ENCODE measurements at places on chromosomes 5 and 9.

DNA sequence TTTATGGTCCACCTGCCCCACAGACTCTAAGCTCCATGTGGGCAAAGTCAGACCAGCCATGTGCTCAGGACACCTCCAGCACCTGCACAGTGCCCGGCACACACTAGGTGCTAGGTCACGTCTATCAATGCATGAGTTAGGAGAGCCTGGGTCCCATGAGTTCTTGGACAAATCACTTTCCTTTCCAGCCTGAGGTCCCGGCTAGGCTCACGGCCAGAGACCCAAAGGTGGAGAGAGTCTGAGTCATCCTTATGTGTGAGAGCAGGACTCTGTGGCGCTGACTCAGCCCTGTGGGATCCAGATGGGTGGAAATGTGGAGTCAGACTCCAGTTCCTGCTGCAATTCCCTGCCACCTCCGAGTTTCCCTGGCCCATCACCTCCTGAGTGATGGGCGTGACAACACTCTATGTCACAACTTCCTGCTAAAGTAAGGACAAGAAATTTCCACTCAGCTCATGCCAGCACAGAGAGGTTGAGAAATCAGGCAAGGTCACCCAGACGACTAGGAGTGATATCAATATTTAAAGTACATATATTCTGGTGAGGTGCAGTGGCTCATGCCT, 2.5 kb upstream of the ST6GALNAC4 start:
- no peak for DNase-seq

DNA sequence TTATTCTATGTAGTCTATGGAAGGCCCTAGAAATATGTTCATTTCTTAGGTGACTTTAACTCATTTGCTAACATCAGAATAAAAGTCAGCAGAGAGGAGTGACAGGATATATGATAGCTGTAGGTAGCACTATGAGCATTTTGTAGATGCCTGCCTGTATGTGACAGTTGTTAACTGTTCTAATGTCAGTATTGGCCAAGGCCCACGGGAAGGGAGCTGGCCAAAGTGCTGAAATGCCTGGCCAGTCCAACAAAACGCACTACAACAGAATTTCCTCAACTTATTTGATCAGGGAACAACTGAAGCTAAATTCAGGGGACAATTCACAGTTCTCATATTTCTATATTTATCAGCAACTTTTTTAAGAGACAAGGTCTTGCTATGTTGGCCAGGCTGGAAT, 20.8 kb downstream of the SV2C start:
- DNase-seq, result peak; percentile 17

GRCh38 chr9:23962101-23962500, 136.1 kb upstream of the ELAVL2 start:
- DNase-seq, result no peak

DNA sequence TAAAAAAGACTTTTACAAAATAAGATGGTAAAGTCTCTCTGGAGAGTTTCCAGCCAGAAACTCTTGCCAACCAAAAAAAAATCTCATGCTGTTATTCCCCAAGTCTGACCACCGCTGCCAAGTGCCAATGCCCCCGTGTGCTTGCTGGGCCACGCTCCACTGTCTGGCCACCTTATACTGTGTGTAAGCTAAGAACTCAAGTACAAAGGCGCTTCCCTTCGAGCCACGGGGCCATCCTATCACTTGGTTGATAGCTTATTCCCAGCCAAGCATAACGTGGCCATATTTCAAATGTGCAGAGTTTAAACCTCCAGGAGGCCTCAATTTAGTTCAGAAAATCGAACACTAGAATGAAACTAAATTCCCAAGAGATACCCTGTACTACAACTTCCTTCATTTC, 36.0 kb downstream of the ROR2 start:
- no peak for DNase-seq

DNA sequence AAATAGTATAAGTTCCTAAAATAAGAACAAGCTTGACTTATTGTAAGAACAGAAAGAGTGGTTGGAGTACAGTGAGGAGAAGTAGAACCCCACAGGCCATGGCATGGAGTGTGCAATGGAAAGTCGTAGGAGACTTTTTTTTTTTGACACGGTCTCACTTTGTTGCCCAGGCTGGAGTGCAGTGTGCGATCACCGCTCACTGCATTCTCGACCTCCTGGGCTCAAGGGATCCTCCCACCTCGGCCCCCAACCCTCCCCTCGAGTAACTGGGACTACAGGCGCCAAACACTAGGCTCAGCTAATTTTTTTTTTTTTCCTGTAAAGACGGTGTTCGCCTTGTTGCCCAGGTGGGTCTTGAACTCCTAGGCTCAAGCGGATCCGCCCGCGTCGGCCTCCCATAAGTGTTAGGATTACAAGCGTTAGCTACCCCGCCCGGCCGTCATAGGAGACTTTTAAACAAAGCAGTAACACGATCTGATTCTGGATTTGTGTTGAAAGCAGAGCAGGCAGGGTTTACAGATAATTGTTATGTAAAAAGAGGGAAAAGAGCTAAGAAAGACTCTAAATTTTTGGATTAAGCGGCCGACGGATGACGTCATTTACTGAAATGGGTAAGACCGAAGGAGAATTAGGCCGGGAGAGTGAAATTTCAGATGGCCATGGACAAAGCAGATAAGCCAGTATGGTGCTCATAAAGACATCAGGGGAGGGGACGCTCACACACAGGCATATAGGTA, 752 bp downstream of the TSTD2 start:
- no peak for DNase-seq

GRCh38 chr5:175573493-175574269, 84.2 kb upstream of the HRH2 start:
- no peak for DNase-seq

- DNase-seq, result no peak
These were observed 96.5 kb upstream of the ADRA1B start for GRCh38 chr5:159819591-159820411.

DNA sequence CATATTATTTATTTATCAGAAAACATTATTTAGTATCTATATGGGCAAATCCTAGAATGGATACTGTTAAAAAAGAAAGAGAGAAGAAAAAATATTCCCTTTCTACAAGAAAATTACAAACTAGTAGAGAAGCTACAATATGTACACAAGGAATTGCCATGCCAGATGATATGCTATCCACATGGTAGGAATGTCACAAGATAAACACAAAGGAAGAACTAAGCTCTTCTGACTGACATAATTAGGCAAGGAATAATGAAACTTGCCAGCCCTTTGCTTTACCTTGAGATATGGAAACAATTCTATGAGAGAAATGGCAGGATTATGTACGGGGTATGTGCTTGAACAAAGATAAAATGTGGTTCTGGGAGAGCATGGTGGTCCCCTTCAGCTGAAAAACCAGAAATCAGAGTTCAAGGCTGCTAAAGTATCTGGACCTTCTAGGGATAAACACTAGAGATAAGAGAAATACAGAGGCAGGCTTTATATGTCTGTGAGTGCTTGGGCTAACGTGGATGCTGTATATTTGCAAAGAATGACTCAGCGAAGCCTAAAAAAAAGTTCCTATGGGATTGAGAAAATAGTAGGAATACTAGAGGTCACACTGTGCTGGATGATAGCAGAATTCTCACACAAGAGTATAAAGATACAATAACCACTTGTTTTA, 451.6 kb downstream of the TLE1 start:
- DNase-seq, result no peak

DNA sequence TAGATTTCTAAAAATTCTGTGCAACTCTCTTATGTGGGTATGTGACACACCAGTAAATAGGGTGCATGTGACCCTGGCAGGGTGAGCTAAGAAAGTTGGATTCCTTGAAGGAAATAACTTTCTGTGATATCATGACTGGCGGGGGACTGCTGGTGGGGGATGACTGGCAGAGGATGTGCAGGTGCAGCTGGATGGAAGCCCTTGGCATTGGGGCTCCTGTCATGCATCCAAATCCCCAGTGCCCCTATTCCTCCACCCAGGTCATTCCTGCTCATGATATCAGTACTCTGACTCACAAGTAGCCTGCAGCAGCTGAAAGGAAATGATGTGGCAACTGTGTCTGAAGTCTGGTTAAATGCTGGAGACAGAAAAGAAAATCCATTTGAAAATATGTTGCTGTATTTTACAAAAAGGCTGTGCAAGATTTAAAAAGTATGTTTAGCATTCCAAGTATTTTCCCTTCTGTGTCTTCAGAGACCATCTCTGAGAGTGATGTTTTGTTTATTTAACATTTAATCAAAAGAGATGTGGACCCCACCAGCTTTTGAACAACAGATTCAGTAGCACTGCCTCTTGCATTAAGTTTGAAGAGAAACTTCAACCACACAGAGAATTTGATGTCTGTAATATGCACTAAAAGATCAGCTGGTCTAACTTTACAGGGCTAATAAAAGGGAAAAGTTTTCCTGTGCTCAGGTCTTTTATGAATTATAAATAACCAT, 17.9 kb upstream of the ZSWIM6 start:
- DNase-seq, result no peak

- DNase-seq, result no peak
These were observed 16.6 kb downstream of the MAP1B start for GRCh38 chr5:72123764-72124376.

GRCh38 chr5:100690036-100690560, 154.9 kb downstream of the FAM174A start:
- no peak for DNase-seq

- DNase-seq, result no peak
These were observed 473 bp upstream of the GABRA1 start for GRCh38 chr5:161847447-161847846.

- no peak for DNase-seq
These were observed 11.6 kb upstream of the CEL start for GRCh38 chr9:133050142-133050541.

DNA sequence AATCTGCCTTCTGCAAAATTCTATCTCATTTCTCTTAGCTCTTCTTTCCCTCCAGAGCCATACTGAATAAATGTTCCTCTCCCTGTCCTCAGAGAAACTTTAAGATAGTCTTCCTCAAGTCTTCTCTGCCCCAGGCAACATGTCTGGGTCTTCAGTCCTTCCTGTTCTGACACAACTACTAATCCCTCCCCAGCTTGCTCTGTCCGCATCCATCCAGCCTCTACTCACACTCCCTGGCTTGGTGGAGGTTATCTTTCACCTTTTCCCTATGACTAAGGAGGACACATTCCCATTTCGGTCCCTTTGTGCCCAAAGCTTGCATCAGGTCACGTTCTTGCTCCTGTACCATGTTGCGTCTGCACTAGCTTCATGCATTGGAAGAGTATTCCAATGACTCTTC, 143.3 kb downstream of the TTLL11 start:
- no peak for DNase-seq

DNA sequence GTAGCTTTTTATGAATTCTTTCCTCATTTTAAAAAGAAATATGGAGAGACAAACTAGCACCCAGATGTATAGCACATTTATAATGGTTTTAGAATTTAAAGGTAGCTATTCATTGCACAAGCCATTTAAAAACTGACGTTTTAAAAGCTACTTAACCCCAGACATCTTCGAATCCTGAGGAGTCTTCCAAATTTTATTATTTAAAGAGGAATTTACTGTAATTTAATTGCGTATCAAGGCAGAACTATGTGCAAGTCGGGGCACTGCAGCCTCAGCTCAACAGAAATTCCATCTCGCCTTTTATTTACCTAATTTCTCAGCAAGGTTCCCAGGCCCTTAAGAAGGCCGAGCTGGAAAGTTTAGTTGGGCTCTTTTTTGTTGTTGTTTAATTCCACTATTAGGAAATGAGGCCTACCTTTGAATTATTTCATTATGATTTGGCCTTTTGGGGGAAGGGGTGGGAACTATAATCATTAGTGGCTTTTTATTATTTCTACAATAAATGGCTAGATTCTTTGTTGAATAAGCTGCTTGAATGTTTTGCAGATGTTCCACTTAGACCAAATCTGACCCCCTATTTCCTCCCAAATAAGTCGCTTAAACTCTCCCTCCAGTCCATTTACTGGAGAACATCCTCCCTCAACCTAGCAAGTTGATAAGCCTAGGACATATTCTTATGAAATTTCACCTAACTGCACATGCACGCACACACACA, 20.2 kb downstream of the NR2F1 start:
- DNase-seq, result no peak

DNA sequence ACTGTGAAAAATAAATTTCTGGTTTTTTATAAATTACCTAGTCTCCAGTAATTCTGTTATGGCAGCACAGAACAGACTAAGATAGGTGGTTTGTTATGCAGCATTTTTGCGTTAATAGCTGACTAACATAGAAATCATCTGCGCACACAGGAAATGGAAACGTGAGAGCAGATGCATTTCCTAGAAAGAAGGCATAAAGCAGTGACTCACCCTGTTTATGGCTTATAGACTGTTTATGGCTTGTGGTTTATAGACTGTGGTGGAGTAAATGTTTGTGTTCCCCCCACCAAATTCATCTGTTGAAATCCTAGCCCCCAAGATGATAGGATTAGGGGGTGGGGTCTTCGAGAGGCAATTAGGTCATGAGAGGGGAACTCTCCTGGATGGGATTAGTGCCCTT, 18.3 kb upstream of the OSMR start:
- peak; percentile 47 for DNase-seq

GRCh38 chr5:108753877-108754276, 6.2 kb downstream of the FER start:
- DNase-seq, result no peak

DNA sequence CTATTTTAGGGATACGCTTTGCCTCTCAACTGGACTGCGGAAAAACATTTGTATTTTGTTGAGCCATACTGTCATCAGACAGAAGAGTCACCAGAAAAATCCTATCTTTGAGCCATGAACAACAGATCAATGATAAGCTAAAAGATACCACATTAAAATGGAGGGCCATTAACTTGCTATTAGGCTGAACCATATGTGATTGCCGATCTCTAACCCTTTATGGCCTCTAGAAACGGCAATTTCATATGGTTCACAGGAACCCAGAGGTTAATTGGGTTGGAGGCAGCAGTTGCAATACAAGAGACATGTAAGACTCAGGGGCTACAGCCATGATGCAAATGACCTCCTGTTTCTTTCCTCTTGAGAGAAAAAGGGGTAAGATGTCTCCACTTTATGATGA, 69.8 kb downstream of the MYO10 start:
- no peak for DNase-seq

GRCh38 chr9:137657606-137658005, 38.8 kb downstream of the EHMT1 start:
- no peak for DNase-seq

- no peak for DNase-seq
These were observed 14.2 kb upstream of the KIF27 start for GRCh38 chr9:83935276-83935935.

- no peak for DNase-seq
These were observed 31.8 kb downstream of the SPATA31C2 start for GRCh38 chr9:88106492-88106891.

GRCh38 chr9:111938427-111938800, 41.8 kb downstream of the UGCG start:
- no peak for DNase-seq

GRCh38 chr5:6856653-6857052, 143.4 kb downstream of the TENT4A start:
- DNase-seq, result no peak

DNA sequence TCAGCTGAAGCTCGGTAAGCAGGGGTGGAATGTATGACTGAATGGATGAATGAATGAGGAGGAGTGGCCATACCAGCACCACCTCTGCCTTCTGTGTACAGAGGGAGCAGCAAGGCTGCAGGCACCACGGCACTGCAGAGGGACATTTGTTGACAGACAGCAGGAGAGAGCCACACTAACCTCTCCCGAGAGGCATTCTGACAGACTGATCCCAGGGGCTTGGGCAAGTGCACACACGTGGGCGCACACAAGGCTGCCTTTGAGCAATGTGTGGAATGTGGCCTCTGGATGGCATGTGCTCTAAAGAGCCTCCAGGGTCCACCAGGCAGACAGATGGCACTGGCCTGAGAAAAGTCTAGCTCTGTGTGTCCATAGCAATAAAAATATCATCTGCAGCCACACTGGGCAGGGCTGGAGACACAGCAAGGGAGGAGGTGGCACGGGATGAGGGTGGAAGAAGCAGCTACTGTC, 111.8 kb downstream of the ACTL7B start:
- DNase-seq, result no peak

Measured in activated CD4-positive, alpha-beta T cell treated with anti-CD3 and anti-CD28 coated beads, Interleukin-2, Interleukin-4, amounts not matched to agents 100 ng/mL and 50 ng/mL, durations not matched to agents 16 hours and 8 hours (primary cell).